ENCODE measurements at places on chromosomes 1 and 21.

GRCh38 chr1:116179419-116179818 lies 68.2 kb downstream of the MAB21L3 start:
- no peak for DNase-seq

- DNase-seq: peak; percentile 76
Observed at GRCh38 chr1:42456754-42457089, 379 bp downstream of the PPCS start.

DNA sequence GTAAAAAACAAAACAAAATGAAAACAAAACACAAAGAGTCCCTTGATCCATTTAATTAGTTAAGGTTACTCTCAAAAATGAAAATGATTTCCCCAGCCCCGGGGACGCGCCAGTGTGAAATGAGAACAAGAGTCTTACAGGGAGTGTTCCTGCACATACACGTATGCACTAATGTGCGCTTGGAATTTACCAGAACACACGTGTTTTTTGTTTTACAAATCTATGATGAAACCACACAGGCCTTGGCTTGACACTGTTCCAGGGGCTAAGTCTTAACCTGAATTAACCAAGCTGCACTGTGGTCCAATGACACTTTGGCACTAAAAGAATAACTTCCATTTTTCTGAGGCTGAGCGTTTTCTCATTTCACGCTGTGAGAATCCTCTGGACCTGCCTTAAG lies 63.7 kb downstream of the SLC45A1 start:
- DNase-seq: no peak

DNA sequence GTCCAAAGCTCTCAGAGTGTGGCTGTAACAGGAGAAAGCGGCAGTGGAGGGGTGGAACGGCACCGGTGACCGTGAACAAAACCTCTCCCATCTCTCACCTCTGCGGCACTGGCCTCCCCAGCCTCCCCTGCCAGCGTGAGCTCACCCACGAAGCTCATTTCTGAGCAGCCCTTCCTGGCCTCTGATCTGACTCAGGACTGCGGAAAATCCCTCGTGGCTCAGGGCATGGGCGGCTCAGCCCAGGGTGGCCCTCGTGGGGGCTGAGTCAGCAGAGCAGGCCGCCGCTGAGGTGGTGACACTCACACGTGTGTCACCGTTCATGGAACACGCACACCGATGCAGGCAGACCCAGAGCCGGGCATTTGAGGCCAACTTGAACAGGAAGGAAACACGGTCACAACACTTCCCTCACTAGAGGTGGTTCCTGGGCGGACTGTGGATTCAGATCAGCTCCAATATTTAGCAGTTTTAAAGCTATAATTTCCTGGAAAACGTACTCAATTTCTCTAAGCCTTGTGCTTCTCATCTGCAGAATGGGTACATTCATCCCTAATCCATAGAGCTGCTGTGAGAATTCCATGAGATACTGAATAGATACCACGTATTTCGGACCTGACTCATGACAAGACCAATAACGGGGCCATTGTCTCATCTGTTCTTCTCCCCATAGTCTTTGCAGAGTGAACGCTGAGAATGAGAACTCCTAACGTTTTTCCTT lies 115.0 kb upstream of the TMPRSS2 start:
- no peak for DNase-seq

GRCh38 chr1:232728507-232729263 lies 76.5 kb upstream of the MAP10 start:
- DNase-seq: no peak

DNA sequence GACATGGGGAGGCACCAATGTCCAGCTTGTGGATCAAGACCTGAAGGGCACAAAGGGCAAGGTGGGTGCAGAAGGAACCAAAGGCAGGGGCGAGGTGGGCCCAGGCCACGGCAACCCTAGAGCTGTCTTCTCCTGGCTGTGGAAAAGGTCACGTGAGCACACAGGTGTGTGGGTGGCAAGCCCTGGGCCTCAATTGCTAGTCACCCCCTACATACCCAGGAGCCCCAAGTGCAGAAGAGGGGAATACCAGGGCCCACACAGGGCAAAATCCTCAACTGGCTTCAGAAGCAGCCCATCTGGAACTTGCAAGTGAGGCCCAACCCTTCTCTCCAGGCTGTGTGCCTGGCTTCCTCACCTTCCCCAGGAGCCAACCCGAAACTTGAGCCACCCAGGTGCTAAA lies 25.6 kb downstream of the ZBTB17 start:
- no peak for DNase-seq

DNA sequence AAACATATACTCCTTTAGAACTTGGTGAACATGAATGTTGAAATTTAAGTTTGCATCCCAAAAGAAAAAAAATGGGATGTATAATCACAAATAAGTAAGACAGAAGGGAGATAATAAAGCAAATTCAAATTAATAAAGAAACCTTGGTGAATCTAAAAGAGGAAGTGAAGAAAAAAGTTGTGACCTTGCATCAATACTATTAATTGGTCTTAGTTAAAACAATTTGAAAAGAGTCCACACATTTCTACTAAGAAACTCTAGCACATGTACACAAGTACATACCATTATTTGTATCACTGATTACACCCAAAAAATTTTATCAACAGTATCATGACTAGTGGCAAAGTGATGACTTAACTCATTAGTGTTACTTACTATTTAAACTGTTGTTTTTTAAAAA lies 80.4 kb upstream of the SCYL3 start:
- no peak for DNase-seq

GRCh38 chr1:99691175-99691574 lies 45.3 kb downstream of the PALMD start:
- DNase-seq: no peak

DNA sequence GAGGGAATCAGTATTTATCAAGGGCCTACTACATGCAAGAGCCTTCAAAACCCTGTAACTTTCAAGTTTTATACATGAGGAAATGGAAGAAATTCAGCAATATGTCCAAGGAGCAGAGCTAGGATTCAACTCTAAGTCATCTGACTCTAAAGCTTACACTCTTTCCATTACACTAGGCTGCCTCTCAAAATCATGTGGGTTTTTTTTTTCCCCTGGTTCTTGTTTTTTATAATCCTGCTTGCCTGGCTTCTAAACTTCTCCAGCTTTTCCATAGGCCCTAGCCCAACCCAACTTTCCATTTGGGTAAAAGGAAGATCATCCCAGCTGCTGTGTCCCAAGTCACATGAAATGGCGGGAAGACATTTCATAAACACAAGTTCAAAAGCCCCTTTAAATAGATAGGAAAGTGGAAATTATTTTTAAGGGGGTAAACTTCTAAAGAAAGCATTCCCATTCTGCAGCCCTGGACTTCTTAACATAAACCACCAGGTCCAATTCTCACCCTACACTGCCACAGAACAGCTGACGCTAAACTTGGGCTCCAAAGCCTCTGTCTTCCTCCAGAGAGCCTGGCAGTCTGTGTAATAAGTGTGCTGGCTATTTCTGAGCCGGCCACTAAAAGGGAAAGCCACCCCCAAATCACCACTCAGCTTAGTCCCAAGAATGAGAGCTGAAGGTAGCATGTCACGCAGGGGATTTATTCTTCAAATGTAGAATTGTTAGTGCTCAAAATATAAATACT lies 46.9 kb downstream of the ITPKB start:
- no peak for DNase-seq

DNA sequence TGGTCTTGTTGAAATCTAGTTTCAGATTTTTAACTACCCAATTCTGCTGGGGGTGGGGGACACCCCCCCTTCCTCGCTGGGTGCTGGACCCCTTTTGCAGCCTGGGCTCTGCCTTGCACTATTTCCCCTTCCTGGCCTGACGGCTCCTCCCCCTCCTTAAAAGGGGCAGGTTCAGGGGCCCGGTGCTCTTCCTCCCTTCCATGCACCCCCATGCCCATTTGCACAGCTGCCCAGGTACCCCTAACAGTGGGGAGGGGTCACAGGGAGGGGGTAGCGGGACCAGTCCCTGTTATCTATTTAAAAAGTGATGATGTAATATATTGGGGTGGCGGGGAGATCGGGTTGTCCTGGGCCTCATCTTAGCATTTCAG lies 15.3 kb downstream of the ZBTB7B start:
- DNase-seq: no peak

GRCh38 chr21:46160907-46161632 lies 5.7 kb upstream of the FTCD start:
- DNase-seq: no peak

GRCh38 chr1:23114424-23115079 lies 54.1 kb downstream of the LUZP1 start:
- no peak for DNase-seq

GRCh38 chr1:63023171-63023570 lies 239.2 kb downstream of the ATG4C start:
- DNase-seq: no peak

DNA sequence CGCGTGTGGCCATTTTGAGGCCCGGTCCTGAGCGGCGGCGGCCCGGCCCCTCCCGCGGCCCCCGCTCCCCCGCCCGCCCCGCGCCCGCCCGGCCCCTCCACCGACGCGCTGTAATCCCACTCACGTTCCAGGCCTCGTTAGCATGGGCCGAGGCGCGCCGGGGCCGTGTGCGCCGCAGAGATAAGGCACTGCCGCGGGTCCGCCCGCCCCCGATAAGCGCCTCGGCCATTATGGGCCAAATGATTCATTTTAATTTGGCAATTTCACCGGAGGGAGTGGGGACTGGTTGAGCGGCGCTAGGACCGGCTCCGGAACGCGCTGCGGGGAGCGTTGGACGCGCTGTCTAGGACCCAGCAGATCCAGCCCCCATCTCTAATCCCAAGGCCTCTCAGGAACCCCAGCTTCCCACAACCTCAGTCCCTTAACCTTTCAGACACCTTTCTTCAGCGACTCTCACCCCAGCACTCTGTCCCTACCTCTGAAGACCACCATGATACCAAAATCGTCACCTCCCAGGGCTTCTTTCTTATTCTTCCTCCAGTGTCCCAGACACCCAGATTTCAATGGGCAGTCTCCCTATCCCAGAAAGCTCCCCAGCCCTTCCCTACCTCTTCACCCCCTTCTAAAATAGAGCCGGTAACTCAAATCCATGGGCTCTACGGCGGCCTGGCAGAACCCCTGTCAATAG lies at the start of gene TAL1:
Gene TAL1, minus strand, starts transcription at position 39 of the 688 bp plus-strand sequence. CDS start 6,337 bp downstream, outside the sequence.
- DNase-seq: no peak

DNA sequence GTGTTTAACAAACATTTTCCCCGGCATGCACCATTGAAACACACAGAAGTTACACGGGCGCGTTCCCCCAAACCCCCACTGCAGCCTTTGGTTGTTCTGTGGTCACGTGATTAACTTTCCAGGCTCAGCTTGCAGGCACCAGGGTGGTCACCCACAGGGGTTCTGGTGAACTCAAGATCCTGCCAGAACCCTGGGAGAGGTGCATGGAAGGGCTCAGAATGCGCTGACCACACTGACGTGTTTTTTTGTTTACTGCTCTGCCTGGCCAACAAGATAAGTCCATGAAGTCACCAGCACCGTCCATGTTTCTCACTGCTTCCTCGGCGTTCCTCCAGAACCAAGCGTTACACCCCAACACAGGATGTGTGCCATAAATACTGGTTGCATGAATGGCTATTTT lies 229.5 kb upstream of the VAMP3 start:
- no peak for DNase-seq

DNA sequence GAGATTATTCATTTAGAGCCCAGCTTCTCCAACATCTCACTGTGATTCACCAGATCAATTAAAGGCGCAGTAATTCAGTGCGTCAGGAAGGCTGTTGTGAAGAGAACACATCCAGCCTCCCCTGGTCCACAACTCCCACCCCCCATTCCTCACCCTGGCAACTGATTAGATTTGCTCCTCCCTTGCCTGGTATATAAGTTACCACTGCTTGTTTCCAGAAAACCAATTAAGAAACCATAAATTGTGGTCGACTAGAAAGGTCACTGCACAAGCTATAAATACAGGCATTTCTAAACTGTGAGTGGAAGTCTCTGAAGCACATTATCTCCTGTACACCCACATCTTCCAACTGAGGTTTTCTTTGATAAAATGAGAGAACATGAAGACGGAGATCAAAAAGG lies 41.9 kb downstream of the FAM163A start:
- DNase-seq: no peak

DNA sequence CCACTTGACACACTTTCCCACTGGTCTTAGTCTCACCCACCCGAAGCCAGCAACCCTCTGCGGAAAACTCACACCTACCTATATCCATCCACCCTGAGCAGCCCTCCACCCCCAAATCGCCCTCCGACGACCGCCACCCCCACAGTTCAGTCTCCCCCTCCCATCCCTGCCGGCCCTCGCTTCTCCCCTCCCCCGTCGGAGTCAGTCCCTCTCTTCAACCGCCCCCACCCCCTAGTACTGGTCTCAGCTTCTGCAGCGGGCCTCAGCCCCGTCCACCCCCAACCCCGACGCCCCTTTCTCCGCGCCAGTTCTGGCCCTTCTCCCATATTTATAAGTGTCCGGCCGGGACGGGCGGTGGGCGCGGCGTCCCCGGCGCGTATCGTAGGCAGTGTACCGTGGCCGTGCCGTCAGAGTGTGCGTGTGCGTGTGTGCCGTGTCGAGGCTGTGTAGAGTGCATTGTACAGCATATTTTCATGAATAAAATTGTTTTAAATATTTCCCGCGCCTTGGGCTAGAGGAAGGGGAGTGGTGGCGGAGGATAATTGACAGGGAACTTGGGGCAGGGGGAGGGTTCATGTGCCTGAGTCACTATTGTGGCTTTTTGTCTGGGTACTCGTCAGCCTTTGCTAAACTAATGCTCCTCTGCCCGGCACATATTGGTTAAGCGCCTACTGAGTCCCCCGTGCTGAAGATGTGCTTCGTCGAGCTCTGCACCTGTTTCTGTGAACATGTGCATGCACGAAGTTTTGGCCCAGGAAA lies 22.0 kb downstream of the FOXO6 start:
- no peak for DNase-seq

- DNase-seq: no peak
Observed at GRCh38 chr1:10325521-10325920, 73.3 kb upstream of the PGD start.

DNA sequence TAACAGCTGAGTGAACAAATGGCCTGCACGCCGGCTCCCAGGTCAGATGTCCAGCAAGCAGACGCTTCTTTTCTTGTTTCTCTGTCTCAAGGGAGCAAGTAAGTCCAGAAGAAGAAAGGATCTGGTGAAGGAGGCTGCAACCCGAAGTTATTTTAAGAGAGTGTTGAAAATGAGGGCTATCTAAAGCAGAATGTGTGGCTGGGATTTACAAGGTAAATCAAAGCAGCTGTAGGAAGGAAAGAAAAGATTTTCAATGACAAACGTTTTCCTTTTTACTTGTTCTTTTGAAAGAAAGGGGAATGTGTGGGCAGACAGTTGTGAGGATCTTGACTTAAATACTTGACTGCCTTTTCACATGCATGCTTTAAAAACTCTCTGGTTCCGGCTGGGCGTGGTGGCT lies 311.5 kb downstream of the KIF26B start:
- no peak for DNase-seq

DNA sequence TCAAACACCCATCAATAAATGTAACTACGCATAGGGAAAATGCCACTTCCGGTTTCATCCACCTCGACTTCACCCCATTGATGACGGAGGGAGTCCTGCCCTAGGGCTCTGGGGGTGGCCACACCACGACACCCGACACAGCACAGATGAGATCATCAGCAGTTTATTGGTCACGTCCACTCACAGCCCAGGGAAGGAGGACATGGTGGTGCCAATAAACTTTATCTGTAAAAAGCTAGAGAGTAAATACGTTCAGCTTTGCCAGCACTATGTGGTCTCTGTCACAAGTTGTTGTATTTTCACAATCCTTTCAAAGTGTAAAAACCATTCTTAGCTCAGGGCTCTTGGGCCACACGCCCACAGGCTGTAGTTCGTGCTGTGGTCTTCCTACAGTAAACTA lies 16.3 kb downstream of the SETD4 start:
- DNase-seq: no peak

- DNase-seq: no peak
Observed at GRCh38 chr1:205700865-205701401, 20.6 kb upstream of the SLC45A3 start.
